ENCODE measurements at places on chromosomes 7 and 10. TPM values are rescaled to one million over a fixed set of nuclear protein-coding genes. Genes with fewer than 3 reads are reported as not detected.

Gene HYAL4
- total RNA-seq, result not detected

DNA sequence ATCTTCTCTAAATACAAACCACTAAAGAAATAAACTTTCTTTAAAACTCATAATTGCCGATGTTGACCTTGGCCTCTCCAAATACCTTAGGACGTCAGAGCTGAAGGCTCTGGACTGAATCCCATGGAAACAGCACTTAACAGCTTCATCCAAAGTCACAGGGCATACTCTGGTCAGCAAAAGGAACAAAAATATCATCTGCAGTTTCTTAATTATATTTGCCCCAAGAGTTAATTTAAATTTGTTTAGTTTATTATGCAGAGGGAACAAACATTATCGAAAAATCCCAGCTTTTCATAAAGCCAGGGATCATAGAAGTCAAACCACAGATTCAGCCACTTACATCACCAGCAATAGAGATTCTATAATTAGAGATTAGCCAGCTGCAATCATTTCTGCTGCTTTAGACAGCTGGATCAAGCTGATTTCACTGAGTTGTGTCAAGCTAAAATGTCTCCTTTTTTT lies 20.5 kb upstream of the FAM13C start:
- no peak for DNase-seq
- no peaks in the 10 kb centered on the region for H3K27me3 ChIP-seq
- no peak overlapping the region for H3K4me3 ChIP-seq
- H3K27ac ChIP-seq, result no peak overlapping the region
- H3K4me1 ChIP-seq, result no peaks in the 10 kb centered on the region
- no peaks in the 10 kb centered on the region for H3K36me3 ChIP-seq

Gene GIMAP8
- not detected for total RNA-seq

- peaks cover 11% of the 10 kb centered on the region for H3K27me3 ChIP-seq
- H3K4me3 ChIP-seq, result peak within 1 kb of the TSS; percentile 92
- DNase-seq, result peak; percentile 76
- no peaks in the 10 kb centered on the region for H3K36me3 ChIP-seq
- H3K27ac ChIP-seq, result 0 out of 2 replicates have a peak within 1 kb of the TSS, but pooled peaks have one; percentile 45
- peaks cover 12% of the 10 kb centered on the region for H3K4me1 ChIP-seq
Observed at GRCh38 chr7:101362334-101363195, at the start of gene COL26A1. COL26A1 (plus strand) TSS chr7:101362875; CDS start chr7:101363033, 158 bp downstream.

DNA sequence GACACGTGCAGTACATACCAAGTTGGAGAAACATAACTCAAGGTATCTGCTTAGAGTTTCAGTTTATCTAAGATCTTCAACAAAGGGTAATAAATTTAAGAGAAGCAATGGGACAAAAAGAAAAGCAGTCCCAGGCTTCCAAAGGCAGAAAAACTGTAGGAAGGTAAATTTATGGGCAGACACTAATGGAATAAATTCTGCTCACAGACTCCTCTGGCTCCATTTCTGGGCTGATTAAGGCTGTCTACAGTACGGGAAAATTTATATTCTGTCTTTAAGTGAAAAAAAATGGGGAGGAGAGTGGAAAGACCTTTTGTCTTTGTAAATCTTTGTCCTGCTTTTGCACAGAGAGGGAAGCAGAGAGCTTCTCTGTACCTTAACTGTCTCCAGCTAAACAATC lies 587.5 kb upstream of the IGFBP3 start:
- no peak overlapping the region for H3K4me3 ChIP-seq
- no peak overlapping the region for H3K27ac ChIP-seq
- no peak for DNase-seq
- H3K4me1 ChIP-seq, result peaks cover 6% of the 10 kb centered on the region
- H3K36me3 ChIP-seq, result no peaks in the 10 kb centered on the region

Gene ARHGAP12
- total RNA-seq, result 49.7 TPM

Gene MRLN
- not detected for total RNA-seq

DNA sequence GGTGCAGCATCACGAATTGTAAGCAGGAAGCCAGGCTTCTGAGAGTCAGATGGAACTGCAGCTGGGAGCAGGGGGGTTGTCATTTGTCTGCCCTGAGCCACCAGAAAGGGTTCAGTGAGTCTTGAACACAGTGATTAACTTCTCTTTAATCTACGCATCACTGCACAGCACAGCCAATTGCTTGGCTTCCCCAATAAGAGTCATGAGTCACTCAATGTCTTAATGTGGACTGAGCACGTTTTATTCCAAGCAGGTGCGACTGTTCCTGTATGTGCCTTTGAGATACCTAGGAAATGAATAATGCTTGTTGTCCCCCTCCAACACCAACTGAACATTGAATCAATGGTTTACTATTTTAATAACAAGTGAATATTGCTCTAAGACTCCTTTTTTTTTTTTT lies 26.0 kb upstream of the PLEKHA1 start:
- no peaks in the 10 kb centered on the region for H3K4me1 ChIP-seq
- H3K27ac ChIP-seq, result no peak overlapping the region
- no peak for DNase-seq
- H3K36me3 ChIP-seq, result no peaks in the 10 kb centered on the region
- H3K4me3 ChIP-seq, result no peak overlapping the region
- no peaks in the 10 kb centered on the region for H3K27me3 ChIP-seq

- DNase-seq, result no peak
- H3K4me1 ChIP-seq, result no peaks in the 10 kb centered on the region
- no peaks in the 10 kb centered on the region for H3K27me3 ChIP-seq
- H3K4me3 ChIP-seq, result no peak overlapping the region
- H3K36me3 ChIP-seq, result no peaks in the 10 kb centered on the region
Observed at GRCh38 chr10:120997756-120998155, 146.6 kb downstream of the WDR11 start.

Gene HTR5A
- not detected for total RNA-seq

DNA sequence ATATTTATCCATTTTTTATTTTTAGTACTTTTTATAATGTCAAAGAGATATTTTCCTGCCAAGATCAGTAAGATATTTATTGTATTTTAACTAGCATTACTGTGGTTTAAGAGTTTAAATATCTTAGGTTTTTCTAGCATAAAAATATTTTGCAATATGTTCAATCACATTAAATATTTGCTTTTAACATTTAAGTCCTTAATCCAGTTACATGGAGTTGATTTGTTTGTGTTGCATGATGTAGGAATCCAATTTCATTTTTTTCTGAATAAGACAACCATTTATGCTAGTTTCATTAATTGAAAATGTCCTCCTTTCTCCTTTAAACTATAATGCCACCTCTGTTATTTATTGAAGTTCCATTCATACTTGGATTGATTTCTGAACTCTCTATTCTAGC lies 41.8 kb downstream of the CAV1 start:
- H3K4me1 ChIP-seq, result no peaks in the 10 kb centered on the region
- no peak overlapping the region for H3K27ac ChIP-seq
- H3K36me3 ChIP-seq, result no peaks in the 10 kb centered on the region
- no peak overlapping the region for H3K4me3 ChIP-seq
- DNase-seq, result no peak

DNA sequence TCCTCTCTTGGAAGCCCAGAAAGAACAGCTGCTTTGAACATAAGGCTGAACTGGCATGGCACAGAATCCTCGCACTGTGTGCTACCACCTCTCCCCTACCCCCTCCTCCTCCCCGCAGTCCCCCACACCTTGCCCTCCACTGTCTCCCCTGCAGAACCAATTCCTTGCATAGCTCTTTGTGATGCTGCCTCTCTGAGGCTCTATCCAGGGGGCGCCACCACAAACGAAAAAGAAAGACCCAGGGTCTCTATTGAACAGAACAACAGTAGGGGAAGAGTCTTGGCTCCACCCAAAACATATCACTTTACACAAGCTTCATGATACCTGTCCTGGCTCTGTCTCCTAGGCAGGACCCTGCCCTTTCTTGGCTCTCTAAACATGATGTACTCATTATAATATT lies 26.2 kb upstream of the EBLN1 start:
- no peak overlapping the region for H3K4me3 ChIP-seq
- peak; percentile 64 for DNase-seq
- H3K4me1 ChIP-seq, result no peaks in the 10 kb centered on the region
- H3K27ac ChIP-seq, result no peak overlapping the region
- H3K27me3 ChIP-seq, result peaks cover 20% of the 10 kb centered on the region

- no peaks in the 10 kb centered on the region for H3K36me3 ChIP-seq
- no peak for DNase-seq
- H3K4me1 ChIP-seq, result 0 out of 2 replicates have a peak, but pooled peaks cover 3% of the 10 kb centered on the region
- H3K27ac ChIP-seq, result no peak overlapping the region
- H3K27me3 ChIP-seq, result no peaks in the 10 kb centered on the region
Observed at GRCh38 chr10:104577163-104577562, 63.9 kb upstream of the SORCS3 start.

DNA sequence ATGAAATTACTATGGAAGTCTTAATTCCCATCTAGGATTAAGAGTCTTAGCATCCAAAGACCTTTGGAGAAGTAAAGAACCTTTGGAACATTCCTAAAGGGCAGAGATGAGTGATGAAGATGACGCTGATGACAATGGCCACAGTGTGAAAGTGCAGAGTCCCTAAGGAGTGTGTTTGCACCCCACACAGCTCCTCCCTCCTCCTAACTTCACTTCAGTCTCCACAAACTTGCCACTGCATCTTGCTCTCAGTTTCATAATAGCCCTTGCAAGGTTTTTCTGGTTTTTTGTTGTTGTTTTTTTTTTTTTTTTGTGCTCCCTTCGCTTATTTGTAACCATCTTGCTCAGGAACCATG lies 117.5 kb upstream of the ANLN start:
- no peaks in the 10 kb centered on the region for H3K36me3 ChIP-seq
- H3K27ac ChIP-seq, result no peak overlapping the region
- no peak for DNase-seq
- H3K4me3 ChIP-seq, result no peak overlapping the region
- peaks cover 28% of the 10 kb centered on the region for H3K4me1 ChIP-seq
- no peaks in the 10 kb centered on the region for H3K27me3 ChIP-seq

DNA sequence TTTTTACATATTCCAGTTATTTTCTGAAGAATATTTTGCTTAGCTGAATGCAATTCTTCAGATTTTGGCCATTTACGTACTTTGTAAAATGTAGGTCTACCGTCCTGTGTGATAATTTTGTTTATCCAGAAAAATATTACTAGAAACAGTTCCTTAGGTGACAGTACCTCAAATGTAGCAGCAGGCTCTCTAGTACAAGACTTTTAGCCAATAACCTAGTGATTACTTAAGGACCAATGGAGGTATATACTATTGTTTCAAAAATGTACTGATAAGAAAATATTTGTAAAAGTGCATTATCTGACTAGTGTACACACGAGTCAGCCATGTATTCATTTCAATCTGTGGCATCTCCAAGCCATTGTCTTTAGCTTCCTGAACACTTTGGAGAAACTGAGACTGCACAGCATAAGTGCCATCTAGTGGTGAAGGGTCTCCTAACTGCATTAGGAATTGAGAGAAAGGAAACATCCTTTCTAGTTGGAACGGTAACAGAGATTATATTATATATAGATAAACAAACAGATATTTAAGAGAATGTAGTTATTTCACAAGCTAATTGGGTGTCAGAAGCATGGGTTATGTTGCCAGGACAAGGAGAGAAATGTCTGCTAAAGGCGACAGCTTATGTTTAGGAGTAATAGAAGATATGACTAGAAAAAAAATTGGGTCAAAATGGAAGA lies 23.7 kb downstream of the RTKN2 start:
- no peaks in the 10 kb centered on the region for H3K4me1 ChIP-seq
- no peak overlapping the region for H3K27ac ChIP-seq
- H3K36me3 ChIP-seq, result no peaks in the 10 kb centered on the region
- no peak overlapping the region for H3K4me3 ChIP-seq
- peak; percentile 70 for DNase-seq
- no peaks in the 10 kb centered on the region for H3K27me3 ChIP-seq

Gene RASSF4
- total RNA-seq, result 12.4 TPM

GRCh38 chr7:21099432-21099831 lies 312.7 kb upstream of the SP8 start:
- DNase-seq, result no peak
- no peak overlapping the region for H3K27ac ChIP-seq
- H3K4me3 ChIP-seq, result no peak overlapping the region
- H3K27me3 ChIP-seq, result no peaks in the 10 kb centered on the region
- H3K36me3 ChIP-seq, result no peaks in the 10 kb centered on the region
- 0 out of 2 replicates have a peak, but pooled peaks cover 2% of the 10 kb centered on the region for H3K4me1 ChIP-seq

Gene CC2D2B
- total RNA-seq, result not detected

Gene FAM241B
- 8.7 TPM for total RNA-seq

DNA sequence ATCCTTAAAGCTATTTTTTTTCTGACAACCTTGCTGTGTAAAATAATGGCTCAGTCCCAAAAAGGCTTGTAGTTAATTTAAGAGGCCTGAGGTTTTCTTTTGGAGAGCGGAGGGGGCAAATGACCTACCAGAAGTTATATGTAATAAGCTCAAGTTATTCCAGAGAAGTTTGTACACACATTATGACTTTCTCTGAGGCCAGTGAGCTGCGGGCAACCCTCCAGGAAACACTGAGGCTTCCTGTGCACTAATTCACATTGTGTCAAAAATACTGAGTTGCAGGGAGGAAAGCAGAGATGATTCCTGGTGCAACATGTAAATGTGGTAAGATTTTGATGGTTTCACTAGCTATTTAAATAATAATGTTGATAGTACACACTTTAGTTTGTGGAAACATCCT lies 188.6 kb downstream of the DIP2C start:
- H3K27me3 ChIP-seq, result peaks cover 32% of the 10 kb centered on the region
- no peaks in the 10 kb centered on the region for H3K4me1 ChIP-seq
- H3K4me3 ChIP-seq, result no peak overlapping the region
- DNase-seq, result no peak
- no peak overlapping the region for H3K27ac ChIP-seq

GRCh38 chr10:120943542-120943941 lies 92.4 kb downstream of the WDR11 start:
- no peak overlapping the region for H3K4me3 ChIP-seq
- DNase-seq, result peak; percentile 34
- no peak overlapping the region for H3K27ac ChIP-seq
- H3K27me3 ChIP-seq, result no peaks in the 10 kb centered on the region
- H3K36me3 ChIP-seq, result no peaks in the 10 kb centered on the region

DNA sequence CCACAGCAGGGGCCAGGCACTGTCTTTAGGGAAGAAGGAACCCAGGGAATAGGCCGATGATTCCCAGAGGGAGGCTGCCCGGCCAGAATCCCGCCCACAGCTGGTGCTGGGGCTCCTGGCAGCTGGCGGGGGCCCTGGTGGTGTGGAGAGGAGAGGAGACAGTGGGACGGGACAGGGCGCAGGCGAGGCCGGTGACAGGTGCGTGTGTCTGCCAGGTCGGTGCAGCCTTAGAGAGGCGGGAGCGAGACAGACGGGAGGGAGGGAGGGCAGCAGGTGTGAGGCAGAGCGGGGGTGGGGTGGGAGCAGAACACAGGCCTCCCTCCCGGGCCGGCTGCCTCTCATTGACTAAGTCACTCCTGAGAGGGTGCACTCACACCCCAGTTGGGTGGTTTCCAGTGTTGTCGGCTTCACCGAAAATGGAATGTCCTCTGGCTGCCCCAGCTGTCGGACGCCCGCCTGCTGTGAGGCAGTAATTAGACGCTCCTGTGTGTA lies 55.2 kb downstream of the ELFN1 start:
- no peaks in the 10 kb centered on the region for H3K36me3 ChIP-seq
- H3K4me3 ChIP-seq, result no peak overlapping the region
- H3K27ac ChIP-seq, result no peak overlapping the region
- H3K27me3 ChIP-seq, result no peaks in the 10 kb centered on the region
- no peaks in the 10 kb centered on the region for H3K4me1 ChIP-seq

Gene NUTM2D
- 0.54 TPM for total RNA-seq

- no peak overlapping the region for H3K27ac ChIP-seq
- no peak for DNase-seq
- no peaks in the 10 kb centered on the region for H3K27me3 ChIP-seq
- peaks cover 27% of the 10 kb centered on the region for H3K4me1 ChIP-seq
Observed at GRCh38 chr7:36651404-36651803, 72.9 kb downstream of the AOAH start.

All from GM23338 (cell line).